Activated T-cell treated with anti-CD3 and anti-CD28 coated beads for 48 hours (primary cell): ENCODE measurements at places on chromosomes 5 and 9.

DNA sequence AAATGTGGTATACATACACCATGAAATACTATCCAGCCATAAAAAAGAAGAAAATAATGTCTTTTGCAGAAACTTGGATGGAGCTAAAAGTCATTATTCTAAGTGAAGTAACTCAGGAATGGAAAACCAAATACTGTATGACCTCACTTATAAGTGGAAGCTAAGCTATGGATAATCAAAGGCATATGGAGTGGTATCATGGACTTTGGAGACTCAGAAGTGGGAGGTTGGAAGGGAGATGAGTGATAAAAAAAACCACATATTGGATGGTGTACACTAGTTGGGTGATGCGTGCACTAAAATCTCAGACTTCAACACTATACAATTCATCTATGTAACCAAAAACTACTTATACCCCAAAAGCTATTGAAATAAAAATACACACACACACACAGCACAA, 24.5 kb downstream of the ADAMTS12 start:
- no peak for DNase-seq

DNA sequence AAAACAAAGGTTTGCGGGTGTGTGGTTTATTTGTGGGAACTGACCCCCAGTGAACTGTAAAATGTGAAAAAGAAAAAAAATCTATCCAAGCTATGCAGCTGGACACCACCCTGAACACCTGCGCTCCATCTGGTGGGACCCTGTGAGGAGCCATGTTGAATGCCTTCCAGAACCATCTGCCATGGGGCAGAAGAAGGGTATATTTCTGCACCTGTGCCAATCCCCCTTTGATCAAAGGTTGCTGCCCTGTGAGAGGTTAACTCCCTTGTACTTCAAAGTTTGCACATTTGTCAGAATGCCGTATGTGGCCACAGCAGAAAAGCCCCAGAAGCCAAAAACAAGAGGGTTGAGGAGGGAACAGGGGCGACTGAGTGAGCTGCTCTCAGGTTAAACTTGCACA, 148.5 kb upstream of the ALDH1B1 start:
- DNase-seq: no peak

DNA sequence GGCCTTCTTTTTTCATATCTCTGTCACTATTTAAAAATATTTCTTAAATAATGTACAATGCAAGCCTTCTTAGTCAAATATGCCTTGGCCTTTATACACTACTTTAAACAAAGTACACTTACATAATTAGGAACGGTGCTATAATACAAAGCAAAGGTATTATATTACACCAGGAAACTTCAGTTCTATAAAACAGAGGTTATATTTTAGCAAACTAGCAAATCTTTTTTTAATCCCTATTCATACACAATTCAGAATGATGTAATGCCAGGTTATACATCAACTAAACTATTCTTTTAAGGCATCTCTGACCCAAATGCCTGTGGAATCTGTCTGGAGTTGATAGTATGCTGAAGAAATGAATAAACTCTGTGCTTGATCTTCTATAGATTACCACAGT, 10.7 kb upstream of the LURAP1L start:
- DNase-seq: no peak

- no peak for DNase-seq
Observed at GRCh38 chr5:94263068-94263467, 355.3 kb downstream of the KIAA0825 start.

GRCh38 chr5:174295702-174296436, 250.4 kb downstream of the NSG2 start:
- no peak for DNase-seq

- no peak for DNase-seq
Observed at GRCh38 chr5:162242416-162242815, 174.8 kb downstream of the GABRG2 start.

- no peak for DNase-seq
Observed at GRCh38 chr5:67997148-67997547, 218.4 kb upstream of the PIK3R1 start.

GRCh38 chr9:94946256-94946655, 219.8 kb downstream of the AOPEP start:
- no peak for DNase-seq

GRCh38 chr9:114081441-114082016, 3.4 kb upstream of the AMBP start:
- DNase-seq: no peak

GRCh38 chr9:33165263-33166151, 1.6 kb downstream of the B4GALT1 start:
- DNase-seq: no peak

DNA sequence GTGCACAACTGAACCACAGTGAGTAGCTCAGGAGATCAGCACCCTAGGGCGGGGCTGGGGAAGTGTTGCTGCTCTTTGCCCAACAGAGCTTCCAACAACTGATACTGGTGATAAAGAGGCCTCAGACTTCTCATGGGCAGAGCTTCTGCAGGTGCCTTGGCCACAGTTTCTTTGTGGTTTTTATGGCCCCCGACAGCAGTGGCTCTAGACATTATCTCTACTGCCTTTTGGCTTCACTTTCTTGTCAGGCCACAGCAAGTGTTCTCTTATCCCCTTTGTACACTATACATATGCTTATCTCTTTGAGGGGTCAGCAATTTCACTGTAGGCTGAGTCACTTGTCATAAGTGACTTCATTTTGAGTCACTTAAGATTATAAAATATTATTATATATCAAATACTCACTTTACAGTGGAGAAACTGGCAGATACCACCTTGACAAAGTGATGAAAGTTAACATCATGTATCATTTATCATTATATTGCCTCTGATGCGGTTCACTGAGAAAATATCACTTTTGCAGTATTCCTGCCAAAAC, 90.9 kb upstream of the COX7C start:
- DNase-seq: no peak

DNA sequence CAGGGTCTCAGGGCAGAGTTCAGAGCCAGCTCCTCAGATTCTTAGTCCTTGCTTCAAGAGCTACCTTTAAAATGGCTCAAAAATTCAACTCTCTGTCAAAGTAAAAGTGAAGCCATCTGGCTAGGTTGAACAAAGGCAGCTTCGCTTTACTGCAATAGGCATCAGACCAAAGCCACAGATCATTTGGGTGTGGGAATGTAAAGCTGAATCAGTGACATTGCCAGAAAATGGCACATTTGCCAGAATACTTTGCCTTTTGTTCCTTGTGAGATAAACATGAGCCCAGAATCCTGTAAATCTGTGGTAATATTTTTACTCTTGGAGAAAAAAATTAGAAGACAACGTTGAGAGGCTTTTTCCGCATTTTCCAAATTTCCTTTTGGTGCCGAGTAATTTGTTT, 210.5 kb downstream of the PALM2AKAP2 start:
- DNase-seq: no peak

GRCh38 chr5:40497573-40497972, 182.1 kb upstream of the PTGER4 start:
- no peak for DNase-seq

GRCh38 chr5:107541400-107541799, 129.3 kb downstream of the EFNA5 start:
- DNase-seq: no peak

DNA sequence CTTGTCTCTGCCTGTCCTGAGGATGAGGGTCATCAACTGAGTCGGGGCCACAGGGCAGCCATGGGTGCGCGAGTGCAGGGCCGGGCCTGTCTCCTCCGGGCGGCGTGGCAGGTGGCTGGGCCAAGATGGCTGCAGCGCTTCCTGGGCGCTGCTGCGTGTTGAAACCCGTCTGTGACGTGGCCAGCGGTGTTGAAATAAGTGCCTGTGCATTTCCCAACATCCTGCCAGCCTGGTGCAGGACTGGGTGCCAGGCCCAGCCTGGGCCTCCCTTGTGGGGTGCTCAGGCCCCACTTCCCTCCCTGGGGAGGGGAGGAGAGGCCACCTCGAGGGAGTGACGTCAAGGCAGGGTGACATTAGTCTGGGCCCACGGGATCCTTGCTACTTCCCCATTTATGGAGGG, 45.5 kb downstream of the RXRA start:
- no peak for DNase-seq
